ENCODE measurements at places on chromosomes 3 and 15.
A peak's percentile ranks its signal among the peaks of the same experiment; 100 is the strongest.

DNA sequence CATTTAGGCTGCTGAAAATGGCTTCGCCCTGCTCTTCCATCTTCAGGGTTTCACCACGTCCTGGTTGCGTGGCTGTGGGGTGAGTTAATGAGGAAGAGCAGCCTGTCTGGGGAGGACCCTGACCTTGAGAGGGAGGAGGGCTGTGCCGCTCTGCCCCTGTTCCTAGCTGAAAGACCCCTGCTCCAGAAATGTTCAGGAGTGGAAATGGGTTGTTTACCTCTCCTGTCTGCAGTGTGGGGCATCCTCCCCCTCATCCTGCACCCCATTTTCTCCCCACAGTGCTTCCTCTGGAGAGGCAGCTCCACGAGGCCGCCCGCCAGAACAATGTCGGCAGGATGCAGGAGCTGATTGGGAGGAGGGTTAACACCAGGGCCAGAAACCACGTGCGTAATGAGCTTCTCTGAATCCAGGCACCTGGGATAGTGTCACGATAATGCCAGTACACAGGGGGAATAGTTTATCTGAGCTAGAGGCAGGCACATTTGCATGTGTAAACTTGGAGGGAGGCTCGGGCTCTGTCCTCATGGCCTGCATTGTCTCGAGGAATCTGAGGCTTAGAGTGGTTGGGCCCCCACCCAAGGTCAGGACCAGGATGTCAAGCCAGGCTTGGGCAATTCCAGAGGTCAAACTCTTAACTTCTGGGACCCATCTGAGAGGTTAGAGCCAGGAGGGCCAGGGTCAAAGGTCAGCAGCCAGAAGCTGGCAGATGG lies 4.0 kb downstream of the ANKDD1A start:
- DNase-seq, result no peak

- peak; percentile 21 for DNase-seq
Measured at GRCh38 chr3:196179380-196180308, 31.6 kb downstream of the ZDHHC19 start.

GRCh38 chr15:62453375-62453774 lies 288.3 kb upstream of the C2CD4B start:
- DNase-seq, result no peak

DNA sequence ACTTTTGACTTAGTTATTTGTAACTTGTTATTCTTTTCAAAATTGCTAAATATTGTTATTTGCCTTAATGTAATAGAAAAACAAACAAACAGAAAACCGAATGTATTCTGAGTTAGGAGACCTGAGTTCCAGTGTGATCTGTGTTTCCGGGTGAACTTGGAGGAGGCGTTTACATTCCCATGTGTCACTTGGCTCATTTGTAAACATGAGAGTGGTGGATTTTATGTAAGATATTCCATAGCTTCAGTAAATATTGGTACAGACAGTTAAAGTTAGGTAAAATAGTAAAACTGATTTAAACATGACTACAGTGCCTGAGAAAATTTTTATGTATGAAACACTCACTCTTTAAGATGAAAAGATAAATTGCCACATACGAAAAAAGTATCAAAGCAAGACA lies 287.3 kb upstream of the POU1F1 start:
- no peak for DNase-seq

- DNase-seq, result no peak
Measured at GRCh38 chr3:25420885-25421284, 7.2 kb upstream of the RARB start.

DNA sequence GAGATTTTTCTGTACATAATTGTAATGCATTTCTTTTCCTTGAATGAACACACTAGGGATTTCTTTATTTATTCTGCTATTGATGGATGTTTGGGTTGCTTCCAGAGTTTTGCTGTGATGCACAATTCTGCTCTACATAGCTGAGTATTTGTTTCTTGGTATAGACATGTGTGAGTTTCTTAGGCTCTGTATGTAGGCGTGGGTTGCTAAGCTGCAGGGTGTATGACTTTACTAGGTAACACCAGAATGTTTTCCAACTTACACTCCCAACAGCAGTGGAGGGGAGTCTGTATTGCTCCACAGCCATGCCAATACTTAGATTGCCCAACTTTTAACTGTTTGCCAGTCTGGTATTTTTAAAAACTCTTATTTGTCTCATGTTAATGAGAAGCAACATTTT lies 155.5 kb upstream of the TNIK start:
- DNase-seq, result no peak

DNA sequence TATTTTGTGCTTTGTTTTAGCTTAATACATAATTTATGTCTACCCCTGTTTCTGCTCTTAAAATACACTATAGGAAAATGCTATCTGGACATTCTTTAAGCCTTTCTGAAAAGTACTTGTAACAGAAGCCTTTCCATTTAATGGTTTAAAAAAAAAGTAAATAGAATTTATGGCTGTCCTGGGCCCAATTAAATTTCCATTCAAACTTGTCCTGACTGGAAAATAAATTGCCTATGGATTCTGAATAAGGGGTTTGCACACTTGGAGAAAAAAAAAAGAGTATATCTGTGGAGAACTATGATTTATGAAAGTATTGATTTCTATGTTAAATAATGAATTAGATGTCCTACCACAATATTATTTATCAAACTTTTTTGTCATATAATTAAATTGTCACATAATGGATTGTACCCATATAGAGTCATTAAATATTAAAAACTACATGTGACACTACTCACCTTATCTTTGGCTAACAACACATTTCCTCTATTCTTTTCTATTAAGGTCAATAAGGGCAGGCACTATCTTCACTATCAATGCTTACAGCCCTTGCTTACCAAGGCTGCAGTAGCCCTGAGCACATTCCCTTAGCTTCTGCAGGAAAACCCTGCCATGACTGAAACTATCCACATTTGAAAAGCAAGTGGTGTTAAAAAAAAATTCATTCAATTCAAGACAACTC lies 396.1 kb upstream of the ROBO2 start:
- DNase-seq, result peak; percentile 69

DNA sequence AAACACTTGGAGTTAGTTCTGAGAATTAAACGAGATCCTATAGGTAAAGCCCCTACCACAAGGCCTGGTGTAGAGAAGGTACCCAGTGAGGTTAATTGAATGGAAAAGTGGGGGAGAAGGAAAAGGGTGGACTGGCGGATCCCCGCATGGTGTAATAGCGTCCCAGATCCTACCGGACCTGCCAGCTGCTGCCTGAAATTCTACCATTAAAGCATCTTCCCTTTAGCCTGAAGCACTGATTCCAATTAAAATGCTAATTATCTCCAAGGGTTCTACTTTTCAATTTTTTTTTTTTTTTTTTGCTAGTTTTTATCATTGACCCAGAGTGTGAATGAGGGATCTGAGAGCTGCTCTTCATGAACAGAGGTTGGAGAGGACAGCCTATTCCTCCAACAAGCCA lies 237.9 kb downstream of the TLE3 start:
- no peak for DNase-seq

DNA sequence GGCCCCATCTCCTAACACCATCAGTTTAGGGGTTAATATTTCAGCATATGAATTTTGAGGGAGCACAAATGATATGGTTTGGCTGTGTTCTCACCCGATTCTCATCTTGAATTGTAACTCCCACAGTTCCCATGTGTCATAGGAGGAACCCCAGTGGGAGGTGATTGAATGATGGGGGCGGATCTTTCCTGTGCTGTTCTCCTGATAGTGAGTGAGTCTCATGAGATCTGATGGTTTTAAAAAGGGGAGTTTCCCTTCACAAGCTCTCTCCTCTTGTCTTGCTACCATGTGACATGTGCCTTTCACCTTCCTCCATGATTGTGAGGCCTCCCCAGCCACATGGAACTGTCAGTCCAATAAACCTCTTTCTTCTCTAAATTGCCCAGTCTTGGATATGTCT lies 73.8 kb upstream of the TJP1 start:
- no peak for DNase-seq

DNA sequence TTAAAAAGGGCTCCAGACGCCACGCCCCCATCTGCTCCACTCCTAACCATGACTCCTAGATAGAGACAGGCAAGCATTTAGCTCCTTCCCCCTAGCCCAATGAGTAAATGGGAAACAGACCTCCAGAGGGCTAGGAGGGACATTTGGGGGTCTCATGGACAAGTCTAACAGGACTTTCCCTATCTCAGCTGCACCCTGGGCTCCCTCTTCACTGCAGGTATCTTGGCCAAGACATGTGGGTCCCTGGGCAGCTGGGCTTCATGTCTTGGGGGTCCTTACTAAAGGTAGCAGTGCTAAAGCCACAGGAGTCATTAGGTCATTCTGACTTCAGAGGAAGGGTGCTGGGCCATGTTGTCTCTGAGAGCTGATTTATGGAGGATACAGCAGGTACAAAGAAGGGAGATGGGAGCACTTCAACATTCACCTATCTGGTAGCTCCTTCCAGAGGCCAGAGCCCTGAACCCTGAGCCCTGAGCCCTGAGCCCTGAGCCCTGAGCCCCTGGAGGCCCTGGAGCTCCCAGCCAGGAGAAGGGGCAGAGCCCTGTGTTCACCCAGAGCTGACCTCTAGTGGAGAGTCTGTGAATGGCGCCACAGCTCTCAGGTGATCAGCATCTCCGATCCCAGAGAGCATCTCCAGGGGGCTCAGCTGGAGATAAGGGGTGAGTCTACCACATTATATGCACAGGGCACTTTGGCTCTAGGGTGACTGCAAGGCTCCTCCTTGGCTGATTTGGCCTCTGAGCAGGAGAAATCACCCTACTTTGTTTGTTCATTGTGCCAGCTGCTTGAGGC lies 40.1 kb upstream of the EPHB1 start:
- DNase-seq, result peak; percentile 41

DNA sequence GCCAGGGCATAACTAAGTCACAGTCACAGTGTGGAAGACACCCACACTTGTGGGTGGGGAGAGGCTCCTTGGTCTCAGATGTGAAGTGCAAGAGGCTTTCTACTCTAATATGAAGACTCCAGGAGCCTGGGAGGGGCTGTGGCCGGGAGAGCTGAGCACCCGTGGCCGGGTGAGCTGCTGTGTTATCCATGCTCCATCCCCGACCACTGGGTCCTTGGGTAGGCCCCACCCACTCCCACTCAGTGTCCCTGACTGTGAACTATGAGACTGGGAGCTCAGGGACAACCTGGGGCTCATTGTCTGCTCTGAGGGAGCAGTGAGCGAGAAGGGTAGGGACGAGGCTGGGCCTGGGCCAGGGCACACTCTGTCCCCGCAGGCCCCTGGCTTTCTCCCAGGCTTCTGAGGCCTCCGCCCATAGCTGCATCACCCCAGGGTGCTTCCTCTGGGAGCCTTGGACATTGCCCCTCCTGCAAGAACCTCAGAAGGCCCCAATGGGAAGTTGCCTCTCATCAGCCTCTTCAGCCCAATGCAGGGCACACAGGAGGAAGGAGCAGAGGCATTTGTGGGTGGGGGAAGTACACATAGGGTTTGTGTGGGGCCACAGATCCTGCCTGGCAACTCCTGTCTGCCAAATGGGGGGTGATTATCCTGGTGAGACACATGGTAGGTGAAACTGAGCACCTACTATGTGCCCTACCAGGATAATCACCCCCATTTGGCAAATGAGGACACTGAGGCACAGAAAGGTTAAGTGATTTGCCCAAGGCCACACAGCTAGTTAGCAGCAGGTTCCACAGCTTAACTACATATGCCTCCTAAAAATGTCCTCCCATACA lies 2.4 kb downstream of the ANPEP start:
- DNase-seq, result no peak

GRCh38 chr3:157330206-157330605 lies 106.4 kb upstream of the PTX3 start:
- no peak for DNase-seq

DNA sequence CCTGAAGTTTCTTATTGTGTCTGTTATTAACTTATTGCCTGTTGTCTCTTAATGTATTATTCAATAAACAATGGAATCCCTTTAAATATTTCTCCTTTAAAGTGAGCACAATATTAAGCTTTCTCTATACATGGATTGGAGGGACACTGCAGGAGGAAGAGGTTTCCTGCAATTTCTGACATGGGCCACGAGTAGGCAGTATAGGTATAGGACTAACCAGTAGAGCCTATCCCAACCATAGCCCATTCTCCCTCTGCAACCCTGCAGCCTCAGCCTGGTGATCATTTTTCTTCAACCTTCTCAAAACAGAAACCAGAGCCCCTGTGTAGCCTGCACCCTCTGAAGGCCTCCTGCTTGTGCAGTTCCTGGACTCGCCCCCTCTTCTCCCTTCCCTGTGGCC lies 124.8 kb downstream of the NEK10 start:
- DNase-seq, result no peak

DNA sequence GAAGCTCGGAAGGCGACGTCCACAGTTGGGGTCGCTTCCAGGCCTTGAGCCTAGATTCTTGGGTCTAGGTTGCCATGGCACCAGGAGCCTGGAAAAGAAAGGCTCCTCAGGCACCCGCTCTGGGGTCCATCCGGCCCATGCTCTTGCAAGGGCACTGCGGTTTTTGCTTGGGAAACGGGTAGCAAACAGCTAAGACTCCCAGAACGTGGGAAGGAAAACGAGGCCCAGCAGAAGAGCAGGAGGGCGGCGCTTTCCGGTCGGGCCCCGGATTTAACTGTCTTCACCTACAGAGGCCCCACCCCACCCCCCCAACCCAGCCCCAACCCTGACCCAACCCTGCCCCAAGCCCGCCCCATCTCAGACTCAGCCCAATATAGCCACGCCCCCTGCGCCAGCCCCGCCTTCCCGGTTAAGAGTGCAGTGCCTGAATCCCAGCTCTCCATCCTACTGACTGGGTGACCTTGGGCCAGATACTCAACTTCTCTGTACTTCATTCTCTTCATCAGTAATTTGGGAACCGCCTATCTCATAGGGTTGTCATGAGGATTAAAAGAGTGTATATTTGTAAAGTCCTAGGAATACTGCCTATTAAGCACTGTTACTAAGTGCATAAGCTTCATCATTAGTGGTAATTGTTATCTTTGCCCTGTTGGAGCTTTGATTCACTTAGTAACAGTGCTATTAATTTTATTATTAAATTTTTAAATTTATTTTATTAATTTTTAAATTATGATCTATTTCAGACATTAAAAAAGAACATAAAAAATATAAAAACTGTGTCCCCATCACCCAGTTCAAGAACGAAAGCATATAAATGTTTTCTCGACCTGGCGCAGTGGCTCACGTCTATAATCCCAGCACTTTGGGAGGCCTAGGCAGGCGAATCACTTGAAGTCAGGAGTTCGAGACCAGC lies 28.4 kb upstream of the SMAD6 start:
- no peak for DNase-seq

DNA sequence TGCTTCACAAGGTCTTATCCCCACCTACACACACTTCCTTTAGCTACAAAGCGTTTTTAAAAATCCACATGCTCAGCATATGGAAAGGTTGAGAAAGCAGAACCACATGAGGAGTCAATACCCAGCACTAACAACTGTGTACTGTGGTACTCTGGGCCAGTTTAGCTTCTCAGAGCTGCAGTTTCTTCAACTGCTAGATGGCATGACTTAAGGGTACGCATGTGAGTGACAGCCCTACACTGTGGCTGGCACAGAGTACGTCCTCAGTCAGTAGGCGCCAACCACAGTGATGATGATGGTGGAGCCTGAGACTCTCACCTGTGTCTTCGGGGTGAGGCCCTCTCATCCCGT lies 17.4 kb downstream of the CCDC12 start:
- no peak for DNase-seq

DNA sequence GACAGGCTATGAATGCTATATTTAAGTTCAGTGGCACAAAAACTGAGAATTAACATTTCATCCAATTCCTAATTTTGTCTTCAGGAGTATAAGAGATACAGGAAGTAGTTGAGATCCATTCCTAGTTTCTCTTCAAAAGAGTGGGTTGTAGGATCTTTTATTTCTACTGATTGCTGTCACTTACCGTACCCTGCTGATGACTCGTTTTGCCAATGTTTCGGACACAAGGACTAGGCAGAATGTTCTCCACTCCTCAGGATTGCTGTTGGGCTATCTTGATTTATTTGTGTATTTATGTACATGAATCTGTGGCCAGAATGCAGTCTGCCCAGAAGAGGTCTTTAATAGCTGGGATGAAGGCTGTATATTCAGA lies 11.9 kb downstream of the ARL8B start:
- no peak for DNase-seq

GRCh38 chr3:42314411-42314810 lies 48.4 kb upstream of the CCK start:
- DNase-seq, result no peak

All from SK-N-DZ (cell line).